Omental fat pad (tissue), 4 donors: ENCODE measurements at places on chromosomes 3 and 15. TPM values are rescaled to one million over a fixed set of nuclear protein-coding genes. Genes with fewer than 3 reads are reported as not detected.

GRCh38 chr15:33720952-33721351 lies 247.3 kb upstream of the CHRM5 start:
- DNase-seq: no peak

DNA sequence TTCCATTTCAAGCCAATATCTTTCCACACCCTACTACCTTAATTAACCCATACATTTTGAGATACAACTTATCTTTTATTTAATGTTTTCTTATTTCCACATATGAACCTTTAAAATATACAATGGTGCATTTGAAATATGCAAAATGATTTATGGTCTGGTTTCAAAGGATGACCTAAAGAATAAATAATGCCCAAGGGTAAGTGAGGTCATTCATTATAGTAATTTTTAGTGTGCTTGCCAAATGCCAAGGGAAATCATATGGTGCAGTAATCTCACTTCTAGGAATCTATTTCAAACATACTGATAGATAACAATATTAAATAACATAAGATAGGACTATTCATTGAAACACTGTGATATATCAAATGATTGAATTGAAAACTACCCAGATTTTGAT lies 1055.4 kb downstream of the AGBL1 start:
- no peak for DNase-seq

DNA sequence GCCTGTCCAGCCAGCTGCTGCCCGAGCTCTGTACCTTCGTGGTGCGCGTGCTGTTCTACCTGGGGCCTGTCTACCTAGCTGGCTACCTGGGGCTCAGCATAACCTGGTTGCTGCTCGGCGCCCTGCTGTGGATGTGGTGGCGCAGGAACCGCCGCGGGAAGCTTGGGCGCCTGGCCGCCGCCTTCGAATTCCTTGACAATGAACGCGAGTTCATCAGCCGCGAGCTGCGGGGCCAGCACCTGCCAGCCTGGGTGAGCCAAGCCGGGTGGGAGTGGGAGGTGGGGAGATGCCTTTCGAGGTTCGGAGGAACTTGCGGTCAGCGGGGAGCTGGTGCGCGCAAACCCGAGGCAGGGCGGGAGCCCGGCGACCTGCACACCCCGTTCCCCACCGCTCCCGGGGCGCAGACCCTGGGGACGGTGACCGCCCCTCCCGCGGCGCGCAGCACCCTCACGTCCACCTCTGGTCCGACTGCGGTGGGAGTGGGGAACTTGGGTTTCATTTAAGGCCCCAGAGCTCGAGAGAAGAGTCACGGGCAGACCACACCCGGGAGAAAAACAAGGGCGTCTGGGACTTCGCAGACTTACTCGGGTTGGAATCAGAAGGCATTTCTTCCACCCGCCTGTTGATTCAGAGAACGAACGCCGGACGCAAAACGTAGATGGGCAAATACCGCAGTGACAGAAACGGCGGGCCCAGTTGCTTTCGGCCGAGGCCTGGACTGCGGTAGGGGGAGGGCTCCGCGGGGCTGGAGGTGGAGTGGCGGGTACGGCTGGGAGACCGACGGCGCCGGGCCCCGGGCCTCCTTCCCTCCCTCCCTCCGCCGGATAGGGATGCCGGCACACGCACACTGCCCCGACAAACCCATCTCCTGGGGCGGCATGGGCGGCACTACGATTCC lies 708 bp downstream of the ESYT3 start:
- DNase-seq: no peak

DNA sequence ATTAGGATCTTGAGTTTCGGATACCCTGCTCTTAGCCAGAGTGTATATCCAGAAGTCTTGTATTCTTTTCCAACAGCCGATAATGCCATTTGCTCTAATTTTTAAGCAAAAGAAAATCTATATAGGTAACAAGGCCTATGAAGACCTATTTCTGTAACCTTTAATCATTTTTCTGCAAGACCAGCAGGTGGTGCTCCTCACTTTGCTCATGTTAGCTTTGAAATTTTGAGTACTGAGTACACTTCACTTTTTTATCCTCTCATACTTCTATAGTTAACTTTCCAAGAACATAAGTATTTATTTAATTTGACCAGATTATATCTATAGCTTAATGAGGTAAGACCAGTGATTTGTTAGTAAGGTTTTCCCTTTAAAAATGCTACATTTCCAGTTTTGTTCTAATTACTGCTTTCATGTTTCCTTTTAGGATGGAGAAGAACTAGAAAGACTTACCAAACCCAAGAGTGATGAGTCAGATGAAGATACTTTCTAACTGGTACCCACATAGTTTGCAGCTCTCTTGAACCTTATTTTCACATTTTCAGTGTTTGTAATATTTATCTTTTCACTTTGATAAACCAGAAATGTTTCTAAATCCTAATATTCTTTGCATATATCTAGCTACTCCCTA lies 20.5 kb downstream of the SLC35A5 start:
- no peak for DNase-seq

Gene SNTN
- total RNA-seq: not detected

Gene PAQR5
- 0.47 TPM for total RNA-seq

Gene DISP2
- total RNA-seq: 1.1 TPM

Gene PTH1R
- 32.3 TPM for total RNA-seq

Gene CLRN1
- total RNA-seq: not detected
